ENCODE measurements at places on chromosomes 3 and 15.

DNA sequence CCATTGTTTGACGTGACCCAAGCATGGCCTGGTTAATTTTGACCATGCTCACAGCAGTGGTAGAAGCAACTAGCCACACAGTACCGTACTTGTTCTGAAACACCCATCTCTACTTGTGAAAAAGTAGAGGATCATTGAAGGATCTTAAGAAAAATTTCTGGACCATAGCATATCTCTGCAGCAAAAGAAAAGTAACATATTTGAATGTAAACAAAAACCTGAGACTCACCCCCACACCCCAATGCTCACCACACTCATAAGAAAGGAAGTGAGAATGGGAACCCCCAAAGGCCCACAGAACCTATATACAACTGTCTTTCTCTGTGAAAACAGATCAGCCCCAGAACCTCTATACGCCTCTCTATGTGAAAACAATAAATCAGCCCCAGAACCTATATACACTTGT, 33.8 kb upstream of the TFRC start:
- no peak for DNase-seq

DNA sequence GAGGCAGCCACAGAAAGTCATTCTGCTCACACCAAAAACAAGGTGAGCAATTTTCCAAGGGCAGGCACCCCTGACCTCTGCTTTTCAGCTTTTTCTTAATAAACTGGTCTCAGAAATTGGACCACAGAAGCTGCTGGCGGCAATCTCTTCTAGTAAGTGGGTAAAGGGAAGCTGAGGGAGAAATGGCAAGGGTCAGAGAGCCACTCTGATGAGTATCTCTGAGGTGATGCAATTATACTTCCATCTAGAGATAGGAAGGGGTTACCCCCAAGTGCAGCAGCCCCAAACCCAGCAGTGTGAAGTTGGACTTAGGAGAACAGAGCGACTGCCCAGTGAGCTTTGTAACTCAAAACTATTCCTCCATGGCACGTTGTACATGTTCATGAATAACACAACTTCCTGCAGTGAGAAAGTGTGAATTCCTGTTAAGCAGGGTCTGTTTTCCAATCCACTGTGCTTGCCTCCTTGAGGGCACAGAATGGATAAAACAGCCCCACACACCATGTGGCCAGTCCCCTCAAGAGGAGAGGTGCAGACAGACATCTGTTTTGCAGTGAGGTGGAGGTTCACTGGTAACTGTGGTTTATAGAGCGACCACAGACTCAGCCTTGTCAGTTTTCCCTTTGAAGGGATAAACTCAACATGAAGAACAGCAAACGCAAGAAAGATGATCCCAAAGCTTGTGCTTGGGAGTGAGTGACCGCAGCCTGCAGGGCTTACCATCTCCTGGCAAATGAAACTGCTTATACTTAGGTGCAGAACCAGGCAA, 683.4 kb upstream of the CFAP20DC start:
- DNase-seq = no peak

DNA sequence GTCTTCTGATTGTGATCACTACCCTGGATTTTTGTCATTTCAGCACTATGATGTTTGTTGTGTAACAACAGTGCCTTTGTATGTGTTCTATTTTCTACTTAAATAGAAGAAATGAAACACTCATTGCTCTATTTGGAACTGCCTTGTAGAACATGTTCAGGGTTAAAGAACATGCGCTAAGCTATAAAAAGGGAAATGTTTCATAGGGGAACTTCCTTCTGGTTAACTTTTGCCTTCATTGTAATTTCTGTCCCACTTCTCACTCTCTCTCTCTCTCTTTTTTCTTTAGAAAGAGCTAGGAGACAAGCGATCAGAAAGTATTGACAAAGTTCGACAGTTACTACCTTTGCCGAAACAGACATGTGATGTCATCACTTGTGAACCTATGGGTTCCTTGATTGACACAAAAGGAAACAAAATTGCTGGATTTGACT, at the start of gene P2RY12:
TSS of gene P2RY12 (minus strand) at position 13 of the 434 bp plus-strand sequence. CDS start 45,908 bp downstream, outside the sequence.
- no peak for DNase-seq

DNA sequence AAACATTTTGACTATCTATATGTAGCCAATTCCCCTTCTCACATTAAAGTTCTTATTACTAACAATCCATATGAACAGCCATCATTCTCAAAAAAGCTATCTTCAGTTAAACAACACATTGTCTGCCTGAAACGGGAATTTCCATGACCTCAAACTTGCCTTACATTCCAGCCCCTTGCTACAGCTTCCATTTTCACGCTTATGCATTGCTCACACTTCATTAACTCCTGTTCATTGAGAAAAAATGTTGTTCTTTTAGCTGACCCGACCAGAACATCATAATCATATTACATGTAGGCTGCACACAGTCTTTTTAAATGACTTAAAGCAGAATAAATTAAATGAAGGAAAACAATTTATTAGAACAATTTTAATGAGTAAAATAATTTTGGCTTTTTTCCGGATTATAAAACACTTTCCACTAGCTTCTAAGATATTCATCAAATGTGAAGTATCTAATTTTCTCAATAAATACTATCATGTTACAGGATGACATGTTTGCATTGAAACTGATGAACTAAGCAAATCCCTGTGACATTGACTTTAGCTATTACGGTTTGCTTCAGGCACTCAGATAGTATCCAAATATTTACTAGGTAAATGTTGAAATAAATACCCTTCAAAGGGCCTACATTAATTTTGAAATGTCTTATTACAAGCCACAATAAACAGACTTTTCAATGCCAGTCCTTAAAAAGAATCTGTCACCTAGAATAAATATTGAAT, 49.9 kb downstream of the P3H2 start:
- no peak for DNase-seq

- DNase-seq = no peak
Measured at GRCh38 chr3:105842449-105842848, 26.4 kb downstream of the CBLB start.

- DNase-seq = no peak
Measured at GRCh38 chr3:120495809-120496208, 45.0 kb upstream of the FSTL1 start.

DNA sequence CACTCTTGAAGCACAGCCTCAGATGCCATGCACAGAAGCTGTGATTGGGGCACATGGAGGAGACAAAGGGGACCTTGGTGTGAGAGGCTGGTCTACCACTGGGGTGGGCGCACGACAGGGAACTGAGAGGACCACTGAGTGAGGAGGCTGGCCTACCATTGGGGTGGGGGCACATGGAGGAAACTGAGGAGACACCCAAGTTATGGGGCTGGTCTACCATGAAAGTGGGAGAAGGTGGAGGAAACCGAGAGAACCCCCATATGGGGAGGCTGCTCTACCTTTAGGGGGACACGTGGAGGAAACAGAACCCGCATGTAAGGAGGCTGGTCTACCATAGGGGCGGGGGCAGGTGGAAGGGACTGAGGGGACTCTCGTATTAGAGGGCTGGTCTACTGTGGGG, 153.4 kb downstream of the FBLN2 start:
- no peak for DNase-seq

DNA sequence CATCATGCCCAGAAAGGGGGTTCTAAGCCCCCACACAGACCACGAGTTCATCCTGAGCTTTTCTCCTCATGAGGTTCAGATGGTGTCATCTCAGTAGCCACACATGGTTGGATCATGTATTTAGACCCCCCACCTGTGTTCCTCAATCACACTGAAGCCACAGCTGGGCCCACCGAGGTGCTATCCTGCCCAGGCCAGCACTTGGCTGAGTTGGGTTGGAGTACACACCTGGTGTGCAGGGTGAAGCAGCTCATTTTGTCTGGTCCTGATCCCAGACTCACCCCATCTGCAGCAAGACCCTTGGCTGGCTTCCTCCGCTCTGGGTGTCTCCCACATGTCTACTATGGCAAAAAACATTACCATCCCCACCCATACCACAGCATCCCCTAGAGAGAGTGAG, 41.9 kb downstream of the ACAA1 start:
- DNase-seq = no peak

- DNase-seq = no peak
Measured at GRCh38 chr3:102165367-102165766, 269.4 kb upstream of the ZPLD1 start.

DNA sequence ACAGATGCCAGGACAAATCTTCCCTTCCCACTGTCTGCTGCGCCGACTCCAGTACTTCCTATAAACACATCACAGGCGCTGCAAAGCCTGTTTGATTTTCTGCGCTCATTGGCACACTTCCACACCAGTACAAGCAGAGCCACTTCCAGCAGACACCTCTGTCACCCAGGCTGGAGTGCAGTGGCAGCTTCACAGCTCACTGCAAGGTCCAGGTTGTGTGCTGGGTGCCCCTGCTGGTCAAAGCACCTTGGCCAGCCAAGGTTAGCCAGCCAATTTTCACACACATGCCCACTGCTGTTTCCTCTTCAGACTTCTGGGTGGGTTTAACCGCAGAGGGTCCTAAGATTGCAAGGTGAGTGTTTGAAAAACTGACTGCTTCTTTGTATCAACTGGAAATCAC, 4.9 kb downstream of the CHDH start:
- DNase-seq = no peak

- DNase-seq = no peak
Measured at GRCh38 chr15:33114374-33114717, 80.2 kb downstream of the FMN1 start.

GRCh38 chr3:158220575-158220974, 110.7 kb downstream of the RSRC1 start:
- DNase-seq = no peak

DNA sequence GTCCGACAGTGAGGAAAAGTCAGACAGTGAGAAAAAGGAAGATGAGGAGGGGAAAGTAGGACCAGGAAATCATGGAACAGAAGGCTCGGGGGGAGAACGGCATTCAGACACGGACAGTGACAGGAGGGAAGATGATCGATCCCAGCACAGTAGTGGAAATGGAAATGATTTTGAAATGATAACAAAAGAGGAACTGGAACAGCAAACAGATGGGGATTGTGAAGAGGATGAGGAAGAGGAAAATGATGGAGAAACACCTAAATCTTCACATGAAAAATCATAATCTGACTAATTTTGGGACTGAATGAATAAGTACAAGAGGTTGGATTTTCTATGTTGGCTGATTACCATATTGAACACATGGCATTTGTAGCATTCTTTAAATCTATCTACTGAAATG, 26.2 kb downstream of the SEC62 start:
- DNase-seq = no peak

DNA sequence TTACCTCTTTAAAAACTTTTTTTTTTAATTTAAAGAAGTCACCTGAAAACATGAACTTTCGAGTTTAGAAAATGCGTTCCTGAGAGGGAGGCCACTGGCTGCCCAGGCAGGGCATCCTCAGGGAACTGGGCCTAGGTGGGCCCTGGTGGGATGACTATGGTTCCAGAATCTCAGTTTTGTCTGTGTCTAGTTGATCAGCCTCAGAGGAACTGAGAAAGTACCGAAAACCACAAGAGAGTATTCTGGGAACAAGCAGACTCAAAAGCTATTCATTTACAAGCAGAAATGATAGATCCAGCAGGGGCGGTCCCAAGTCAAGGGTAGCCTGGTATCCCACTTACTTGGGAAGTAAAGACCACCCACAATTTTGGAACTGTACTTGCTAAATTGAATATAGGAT, 10.5 kb downstream of the WWTR1 start:
- no peak for DNase-seq

DNA sequence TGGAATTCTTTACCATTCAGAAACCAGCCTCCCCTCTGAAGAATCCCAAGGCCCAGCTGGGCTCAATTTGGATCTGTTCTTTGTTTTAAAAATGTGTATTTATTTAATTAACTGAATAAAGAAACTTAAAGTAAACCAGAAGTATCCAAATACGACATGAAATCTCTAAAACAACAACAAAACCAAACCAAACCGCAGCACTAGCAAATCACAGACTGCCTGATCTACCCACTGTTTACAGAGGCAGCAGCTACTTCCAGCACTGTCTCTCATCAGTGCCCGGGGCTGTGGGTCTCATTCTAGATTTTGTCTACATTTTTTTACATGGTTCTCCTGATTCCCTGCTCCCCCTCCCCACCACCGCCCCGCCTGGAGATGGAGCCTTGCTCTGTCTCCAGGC, 2.3 kb downstream of the FLNB start:
- DNase-seq = no peak

All from activated CD8-positive, alpha-beta memory T cell treated with anti-CD3 and anti-CD28 coated beads for 1 hour (primary cell).